ENCODE measurements at places on chromosomes 1 and 21.

- DNase-seq = peak; percentile 57
Observed at GRCh38 chr1:41810446-41810845, 108.3 kb downstream of the HIVEP3 start.

- DNase-seq = no peak
Observed at GRCh38 chr1:53583868-53584776, 124.9 kb downstream of the DMRTB1 start.

- no peak for DNase-seq
Observed at GRCh38 chr1:44798481-44799365, 1.5 kb upstream of the PLK3 start.

- DNase-seq = no peak
Observed at GRCh38 chr1:205246351-205247119, 18.8 kb downstream of the TMCC2 start.

- no peak for DNase-seq
Observed at GRCh38 chr1:97297611-97298010, 576.0 kb downstream of the PTBP2 start.

Measured in T47D (cell line).